NCI-H1694 (cell line): ENCODE measurements at places on chromosomes 3 and 15.
A peak's percentile ranks its signal among the peaks of the same experiment; 100 is the strongest.

DNA sequence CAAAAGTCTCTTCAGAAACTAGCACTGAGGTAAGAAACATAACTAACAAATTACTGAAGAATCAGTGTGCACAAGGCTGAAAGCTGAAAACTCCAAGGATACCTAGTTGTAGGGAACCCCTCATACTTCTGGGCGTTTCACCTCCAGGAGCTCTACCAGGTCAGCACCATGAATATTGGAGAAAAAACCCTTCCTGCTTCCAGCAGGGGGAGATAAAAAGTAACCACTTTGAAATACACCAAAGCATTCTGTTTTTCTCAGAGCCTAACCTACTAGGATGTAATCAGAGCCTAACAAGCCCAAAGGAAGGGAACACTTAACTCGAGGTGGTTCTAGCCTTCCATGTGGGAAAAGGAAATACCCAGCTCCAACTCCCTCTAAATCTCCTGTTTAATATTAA lies 175.8 kb upstream of the MME start:
- no peak for DNase-seq

DNA sequence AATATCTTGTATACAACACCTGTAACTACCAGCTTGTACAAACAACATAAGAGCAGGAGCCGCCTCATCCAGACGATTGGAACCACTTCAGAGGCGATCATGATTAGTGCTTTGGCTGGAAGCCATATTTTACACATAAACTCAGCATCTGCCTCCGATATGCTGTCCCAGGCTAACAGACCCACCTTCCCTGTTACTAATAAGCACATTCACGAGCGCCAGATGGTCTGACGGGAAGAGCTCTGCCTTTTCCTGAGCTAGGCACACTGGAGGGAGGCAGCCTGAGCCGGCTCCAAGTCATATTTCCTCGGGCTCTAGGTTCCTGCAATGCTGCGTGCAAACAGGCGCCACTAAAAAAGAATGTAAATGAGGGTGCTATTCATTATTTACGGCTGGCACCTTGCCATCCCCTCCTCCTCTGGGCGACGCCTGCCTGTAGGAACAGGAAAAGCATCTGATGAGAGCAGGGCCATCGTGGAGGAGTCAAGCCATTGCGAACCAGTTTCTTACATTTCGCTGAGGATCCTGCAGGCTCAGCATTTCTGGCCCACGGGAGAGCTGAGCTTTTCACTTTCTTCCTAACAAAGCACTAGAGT lies 98.2 kb downstream of the ANXA2 start:
- peak; percentile 98 for DNase-seq

DNA sequence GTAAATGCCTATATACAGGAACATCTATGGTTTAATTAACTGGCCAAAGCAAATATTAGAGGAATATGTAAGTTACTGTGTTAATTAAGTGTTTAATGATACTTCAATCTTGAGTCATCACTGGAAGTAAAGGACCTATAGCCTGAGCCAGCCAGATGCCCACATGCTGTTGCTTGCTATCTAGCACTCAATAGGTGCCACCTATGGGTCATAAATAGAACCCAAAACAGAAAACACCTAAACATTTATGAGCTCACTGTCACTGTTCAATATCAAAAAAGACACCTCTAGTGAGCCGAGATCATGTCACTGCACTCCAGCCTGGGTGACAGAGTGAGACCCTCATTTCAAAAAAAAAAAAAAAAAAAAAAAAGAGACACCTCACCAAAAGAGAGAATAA lies 48.4 kb upstream of the IP6K2 start:
- no peak for DNase-seq

- no peak for DNase-seq
Observed at GRCh38 chr3:136804813-136805212, 14.1 kb upstream of the SLC35G2 start.

DNA sequence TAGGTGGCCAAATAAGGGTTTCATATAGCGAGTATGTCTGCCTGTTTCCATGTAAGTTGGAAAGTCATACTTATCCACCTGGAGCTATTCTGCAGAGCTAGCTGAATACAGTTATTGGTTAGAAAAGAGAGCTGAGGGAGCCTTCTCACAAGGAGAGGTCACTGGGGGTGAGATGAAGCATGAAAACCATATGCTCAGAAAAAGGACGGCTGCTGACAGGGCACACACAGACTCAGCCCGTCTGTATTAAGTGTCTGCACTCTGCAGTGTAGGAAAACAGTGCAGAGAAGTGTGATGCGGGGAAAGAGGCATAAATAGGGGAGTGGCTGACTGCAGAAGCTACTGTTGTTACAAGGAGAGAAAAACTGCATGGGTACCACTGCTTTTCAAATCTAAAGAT lies 58.2 kb downstream of the C3orf70 start:
- DNase-seq = no peak

DNA sequence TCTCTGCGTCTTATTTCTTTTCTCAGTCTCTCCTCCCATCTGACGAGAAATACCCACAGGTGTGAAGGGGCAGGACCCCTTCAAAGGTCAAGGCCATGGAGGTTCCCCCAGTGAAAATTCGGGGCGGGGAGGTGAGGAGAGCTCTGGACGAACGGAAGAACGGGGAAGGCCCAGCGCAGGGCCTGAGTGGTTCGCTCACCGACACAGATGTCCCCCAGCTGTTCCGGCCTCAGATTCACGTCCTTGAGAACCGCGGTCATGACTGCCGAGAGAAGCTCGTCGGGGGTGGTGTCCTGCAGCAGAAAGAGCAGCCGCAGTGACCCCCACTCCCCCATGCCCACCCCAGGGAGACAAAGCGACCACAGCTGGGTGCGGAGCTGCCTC lies 542 bp downstream of the ACAA1 start:
- DNase-seq = no peak

DNA sequence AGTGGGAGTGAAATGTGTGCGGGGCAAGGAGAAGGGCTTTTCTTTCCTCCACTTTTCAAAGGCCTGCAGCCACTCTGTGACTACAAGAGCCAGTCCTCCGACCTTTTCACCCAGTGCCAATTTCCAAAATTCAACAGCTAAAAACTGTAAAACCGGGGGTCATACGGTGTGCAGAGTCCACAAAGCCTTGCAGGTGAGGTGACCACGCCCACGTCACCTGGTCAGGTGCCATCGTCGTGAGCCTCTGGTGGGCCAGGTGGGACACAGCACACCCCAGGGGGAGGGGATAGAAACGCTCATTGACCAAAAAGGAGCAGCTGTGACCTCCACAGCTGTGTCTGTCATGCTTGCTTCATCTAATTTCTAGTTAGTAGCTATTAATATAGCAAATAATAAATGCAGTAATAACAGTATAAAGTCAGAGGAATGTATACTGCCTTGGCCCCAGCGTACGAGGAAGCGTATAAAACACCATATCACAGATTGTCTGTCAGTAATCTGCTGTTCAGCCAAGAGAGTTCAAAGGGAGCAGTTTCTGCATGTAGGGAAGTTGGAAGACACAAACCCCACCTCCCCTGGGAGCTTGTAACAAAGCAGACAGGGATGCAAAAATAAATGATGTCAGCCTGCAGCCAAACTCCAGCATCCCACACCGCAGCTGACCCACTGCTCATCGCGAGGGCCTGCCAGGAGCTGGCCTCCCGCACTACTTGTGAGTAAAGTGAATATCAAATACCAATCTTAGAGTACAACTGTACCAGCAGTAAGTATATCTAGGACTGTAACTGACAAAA lies 86.7 kb downstream of the VGLL4 start:
- DNase-seq = no peak
